ENCODE measurements at places on chromosomes 7 and 10. TPM values are rescaled to one million over a fixed set of nuclear protein-coding genes. Genes with fewer than 3 reads are reported as not detected.
A peak's percentile ranks its signal among the peaks of the same experiment; 100 is the strongest.

DNA sequence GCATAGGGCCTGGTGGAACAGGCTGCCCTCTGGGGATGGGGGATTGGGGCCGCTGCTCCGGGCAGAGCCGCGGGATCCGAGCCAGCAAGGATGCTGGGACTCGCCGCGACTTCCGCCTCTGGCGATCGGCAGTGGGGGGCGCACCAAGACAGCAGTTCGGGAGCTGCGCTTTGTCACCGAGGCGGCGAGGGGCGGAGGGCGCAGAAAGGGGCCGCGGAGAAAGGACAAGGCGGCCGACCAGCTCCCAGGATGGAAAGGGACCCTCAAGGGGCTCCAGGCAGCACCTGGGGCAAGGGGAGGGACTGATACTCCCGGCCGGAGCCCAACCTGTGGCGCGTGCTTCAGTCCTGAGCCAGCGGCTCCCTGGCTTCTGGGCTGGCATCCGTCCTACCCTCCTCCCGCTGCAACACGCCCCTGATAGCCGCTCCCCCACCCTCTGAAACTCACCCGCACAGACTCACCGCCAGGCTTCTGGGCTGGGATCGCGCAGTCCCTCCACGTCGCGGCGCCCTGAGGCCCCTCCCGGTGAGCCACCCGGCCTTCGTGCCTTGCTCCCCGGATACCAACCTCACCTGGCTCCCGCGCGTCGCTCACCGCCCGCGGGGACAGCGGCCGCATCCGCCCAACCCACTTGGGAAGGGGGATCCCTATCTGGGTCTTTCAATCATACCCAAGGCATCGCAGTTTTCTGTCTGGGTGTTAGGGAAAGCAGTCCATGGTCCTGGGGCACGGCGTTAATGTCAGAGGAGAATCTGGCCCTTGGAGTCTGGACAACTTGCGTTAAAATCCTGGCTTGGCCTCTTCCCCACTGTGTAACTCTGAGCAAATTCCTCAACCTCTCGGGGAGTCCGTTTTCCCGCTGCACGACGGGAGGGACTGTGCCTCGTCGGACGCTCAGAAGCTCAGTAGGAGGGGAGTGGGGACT lies 7.0 kb upstream of the EVX1 start:
- DNase-seq = peak; percentile 91

GRCh38 chr7:21336743-21337142 lies 91.1 kb upstream of the SP4 start:
- DNase-seq = no peak

DNA sequence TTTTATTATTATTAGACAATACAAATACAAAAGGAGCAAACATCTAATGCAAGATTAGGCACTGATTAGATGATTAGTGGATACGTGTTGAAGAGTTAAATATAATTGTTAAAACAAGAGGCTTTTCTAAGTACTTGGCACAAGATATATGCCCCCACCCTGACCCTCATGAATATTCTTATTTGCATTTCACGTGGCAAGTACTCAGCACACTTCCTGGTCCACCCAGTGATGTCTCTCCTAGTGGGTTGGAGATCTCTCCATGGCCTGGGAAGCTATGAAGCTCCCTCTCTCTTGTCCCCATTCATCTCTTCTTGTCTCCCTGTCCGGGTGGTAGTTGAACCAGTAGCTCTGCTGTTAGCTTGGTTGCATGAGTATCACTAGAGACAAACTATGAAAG lies 375.3 kb downstream of the ADRA2A start:
- no peak for DNase-seq

DNA sequence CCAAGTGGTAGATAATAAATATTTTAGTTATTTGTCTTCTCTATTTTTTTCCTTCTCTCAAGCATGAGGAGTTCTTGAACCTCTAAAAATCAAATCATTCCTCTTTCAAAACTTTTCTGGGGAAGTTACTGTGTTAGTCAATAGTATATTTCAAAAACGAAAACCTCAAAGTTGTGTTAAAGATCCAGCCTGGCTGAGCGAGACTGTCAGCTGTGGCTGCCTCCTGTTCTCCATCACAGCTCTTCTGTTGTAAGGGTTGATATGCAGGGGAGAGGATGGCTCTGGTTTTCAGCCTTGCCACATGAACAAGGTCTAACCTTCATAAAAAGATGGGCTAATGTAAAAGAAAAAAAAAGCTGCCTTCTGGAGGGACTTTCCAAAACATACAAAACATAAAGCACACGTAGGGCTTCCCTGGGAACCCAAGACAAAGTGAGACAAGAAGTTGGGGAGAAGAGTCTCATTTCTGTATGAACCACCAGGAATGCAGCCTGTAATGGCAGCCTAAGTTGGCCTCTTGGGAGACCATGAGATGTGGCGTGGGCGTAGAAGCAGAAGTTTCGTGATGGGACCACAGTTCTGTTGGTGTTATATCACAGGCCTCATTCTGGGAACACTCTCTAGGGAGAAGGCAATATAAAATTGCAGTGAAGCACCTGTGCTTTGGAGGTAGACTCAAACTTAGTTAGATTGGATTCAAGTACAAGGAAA lies 77.9 kb upstream of the FHIP2A start:
- no peak for DNase-seq

DNA sequence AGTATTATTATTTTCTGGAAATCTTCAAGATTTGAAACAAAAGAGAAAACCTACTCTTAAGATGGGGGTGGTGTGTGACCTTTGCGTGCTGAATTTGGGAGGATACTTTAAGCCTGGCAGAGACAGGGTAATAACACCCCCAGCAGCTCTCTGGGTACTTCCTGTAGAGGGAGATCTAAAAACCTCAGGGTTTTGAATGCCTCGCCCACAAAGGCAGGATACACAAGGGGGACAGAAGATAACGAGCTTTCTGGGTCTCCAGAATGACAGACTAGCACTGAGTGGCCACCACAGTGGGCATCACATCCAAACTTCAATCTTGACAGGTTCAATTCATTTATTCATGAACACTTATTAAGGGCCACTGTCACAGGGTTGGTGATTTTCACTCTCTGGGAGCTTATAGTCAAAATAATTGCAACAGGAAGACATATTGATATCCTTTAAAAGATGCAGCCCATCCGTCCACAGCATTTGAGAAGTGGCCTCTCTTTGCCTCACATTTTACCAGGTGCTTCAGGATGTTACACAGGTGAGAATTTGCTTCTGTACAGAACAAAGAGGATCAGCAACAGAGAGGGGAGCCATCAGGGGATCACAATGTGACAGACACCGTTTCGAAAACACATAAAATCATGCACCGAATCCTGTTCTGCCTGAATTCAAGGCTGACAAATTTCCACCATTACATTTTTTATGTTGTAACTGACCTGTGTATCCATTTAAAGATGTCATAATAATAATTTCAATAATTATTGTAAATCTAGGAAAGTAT lies 14.3 kb downstream of the CPA1 start:
- DNase-seq = no peak

DNA sequence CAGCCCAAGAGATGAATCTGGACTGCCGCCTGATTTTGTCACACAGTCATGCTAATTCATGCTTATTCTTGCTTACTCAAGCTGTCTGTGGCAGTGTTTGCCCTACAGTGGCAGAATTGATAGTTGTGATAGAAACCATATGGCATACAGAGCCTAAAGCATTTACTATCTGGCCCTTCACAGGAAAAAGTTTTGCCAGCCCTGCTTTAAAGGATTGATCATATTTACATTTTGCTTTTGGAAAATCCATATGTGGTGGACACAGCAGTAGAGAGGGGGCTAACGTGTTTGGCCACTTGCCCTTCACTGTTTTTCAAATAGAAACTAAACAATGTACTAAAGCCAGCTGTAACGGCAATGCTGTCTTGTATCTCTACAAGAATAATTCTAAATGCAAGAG lies 974.0 kb upstream of the GHITM start:
- no peak for DNase-seq

GRCh38 chr10:65350611-65351010 lies 1575.2 kb upstream of the LRRTM3 start:
- no peak for DNase-seq

DNA sequence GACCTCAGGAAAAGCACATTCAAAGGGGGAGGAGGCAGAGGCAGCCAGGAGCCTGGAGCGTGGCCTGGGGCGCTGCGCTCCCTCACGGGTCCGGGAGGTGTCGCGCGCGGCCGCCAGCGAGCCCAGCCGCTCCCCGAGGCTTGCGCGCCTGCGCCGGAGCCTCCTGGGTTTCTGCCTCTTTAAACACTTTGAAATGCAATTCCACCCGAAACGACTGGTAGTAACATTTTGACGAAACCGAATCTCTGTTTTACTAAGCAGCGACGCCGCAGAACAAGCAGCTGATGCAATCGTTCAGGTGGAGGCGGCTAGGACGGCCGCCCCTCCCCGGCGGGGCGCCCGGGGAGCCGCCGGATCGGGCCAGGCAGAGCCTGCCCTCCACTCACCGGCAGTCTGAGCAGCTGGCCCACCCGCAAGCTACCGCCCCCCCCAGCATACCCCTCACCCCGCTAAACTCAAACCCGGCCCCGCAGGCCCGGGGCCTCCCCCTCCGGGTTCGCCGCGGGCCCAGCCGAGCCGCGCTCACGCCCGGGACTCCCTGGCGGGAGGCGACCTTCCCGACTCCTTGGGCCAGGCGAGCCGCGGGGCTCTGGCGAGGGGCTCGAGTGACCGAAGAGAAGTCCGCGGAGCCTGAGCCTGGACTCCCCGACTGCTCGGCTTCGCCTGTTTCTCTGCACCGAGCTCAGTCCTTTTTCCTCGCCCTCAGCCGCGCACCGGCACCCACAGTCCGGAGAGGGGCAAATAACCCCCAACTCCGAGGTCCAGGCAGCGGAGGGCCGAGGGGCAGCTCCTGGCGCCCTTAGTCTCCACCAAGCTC lies 3.2 kb downstream of the MKX start:
- DNase-seq = peak; percentile 89

GRCh38 chr10:34313353-34313752 lies 501.7 kb downstream of the PARD3 start:
- DNase-seq = no peak

DNA sequence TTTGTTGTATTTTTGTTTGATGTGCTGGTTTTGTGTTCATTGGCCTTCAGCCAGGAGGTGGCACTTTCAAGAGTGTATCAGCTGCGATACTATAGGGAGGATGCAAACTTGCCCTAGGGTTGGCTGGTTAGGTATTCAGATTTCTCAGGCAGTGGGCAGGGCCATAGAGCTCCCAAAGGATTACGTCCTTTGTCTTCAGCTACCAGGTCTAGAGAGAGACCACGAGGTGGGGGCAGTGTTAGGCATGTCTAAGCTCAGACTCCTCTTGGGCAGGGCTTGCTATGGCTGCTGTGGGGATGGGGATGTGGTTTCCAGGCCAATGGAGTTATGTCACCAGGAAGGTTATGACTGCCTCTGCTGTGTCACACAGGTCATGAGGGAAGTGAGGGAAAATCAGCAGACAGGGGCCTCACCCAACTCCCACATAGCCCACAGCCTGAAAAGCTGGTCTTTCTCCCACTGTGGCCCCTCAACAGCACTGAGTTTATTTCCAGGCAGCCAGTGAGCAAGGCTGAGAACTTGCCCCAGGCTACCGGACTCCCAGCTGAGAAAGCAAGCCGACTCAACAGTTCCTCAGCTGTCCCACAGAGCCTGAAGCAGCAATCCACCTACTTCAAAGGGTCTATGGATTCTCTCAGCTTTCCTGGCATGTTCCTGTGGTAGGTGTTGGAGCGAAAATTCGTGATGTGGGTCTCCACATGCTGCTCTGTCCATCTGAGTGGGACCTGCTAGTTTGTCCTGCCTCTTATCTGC lies 227.4 kb upstream of the COBL start:
- no peak for DNase-seq

DNA sequence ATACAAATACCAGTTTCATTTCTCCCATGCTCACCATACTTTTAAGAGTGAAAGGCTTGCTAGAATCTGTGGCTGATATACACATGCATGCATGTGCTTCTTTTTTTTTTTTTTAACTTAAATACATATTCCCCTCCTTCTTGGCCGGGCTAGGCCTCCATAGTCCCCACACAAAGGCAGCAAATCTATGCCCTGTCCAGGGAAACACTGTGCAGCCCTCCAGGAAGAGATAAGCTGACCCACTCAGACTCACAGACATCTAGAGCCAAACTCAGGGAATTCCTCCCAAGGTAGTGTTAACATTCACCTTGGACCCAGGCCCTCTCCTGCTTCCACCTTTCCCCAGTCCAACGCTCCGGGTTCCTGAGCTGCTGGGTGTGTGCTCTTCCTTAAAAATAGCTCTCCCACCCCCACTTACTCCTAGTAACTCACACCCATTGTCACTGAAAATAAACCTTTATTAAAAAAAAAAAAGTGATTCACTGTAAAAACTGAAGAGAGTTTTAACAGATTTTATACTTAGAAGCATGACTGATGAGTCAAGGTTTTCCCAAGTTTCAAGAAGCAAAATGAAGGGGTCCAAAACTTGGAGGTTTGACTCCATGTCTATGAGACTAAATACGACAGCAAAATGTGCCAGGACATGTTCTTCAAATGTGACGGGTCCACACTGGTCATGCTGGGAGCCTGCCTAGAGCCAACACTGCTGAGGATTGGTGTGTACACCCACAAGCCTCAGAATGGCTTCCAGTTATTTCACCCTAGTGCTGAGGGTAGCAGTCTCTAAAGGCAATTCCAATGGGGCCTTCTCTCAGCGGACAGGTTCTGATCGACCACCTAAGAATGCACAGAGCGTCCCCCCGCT lies 159.5 kb downstream of the GLI3 start:
- no peak for DNase-seq

DNA sequence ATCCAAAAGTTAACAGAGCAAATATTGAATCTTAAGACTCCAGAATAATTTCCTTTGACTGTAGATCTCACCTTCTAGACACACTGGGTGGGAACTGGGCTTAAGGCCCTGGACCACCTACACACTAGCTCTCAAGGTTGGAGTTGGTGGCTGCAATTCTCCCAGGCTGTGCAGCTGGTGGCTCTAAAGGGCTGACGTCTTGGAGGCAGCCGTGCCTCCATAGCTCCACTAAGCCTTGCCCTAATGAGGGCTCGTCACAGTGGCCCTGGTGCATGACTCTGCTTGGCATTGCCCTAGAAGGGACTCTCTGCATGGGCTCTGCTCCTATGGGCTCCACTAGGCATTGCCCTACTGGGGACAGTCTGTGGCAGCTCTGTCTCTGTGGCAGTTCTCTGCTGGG lies 1005.2 kb downstream of the CCSER2 start:
- no peak for DNase-seq

GRCh38 chr10:33155720-33156638 lies 178.5 kb downstream of the NRP1 start:
- peak; percentile 72 for DNase-seq

GRCh38 chr7:155705623-155706360 lies 61.3 kb downstream of the RBM33 start:
- DNase-seq = no peak

- DNase-seq = no peak
These were observed 128.4 kb upstream of the PHF14 start for GRCh38 chr7:10845225-10845624.

Gene KIF11
- total RNA-seq = 33.1 TPM

Gene ZNF800
- total RNA-seq = 36.5 TPM

Gene ARHGAP21
- 67.5 TPM for total RNA-seq

Gene LBX1
- not detected for total RNA-seq
